ENCODE measurements at places on chromosomes 5 and 9.
A peak's percentile ranks its signal among the peaks of the same experiment; 100 is the strongest.

DNA sequence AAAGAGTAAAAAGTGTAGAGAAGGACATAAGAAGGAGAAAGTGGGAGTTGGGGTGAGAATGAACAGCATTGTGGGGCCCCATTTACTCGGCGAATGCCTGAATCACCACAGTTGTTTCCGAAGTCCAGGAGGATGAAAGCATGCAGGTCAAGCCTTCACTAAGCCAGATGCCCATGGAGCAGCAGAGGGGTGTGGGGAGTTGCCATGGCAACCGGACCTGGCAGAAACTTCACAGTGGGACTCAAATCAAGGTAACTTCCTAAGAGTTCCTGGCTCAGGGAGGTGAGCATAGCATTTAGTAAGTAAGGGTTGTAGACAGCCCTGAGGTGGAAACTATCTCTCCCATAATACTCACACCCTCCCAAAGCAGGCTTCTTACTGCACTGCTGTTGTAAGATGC is 357.1 kb downstream of the TRIM32 start:
- no peak for DNase-seq

DNA sequence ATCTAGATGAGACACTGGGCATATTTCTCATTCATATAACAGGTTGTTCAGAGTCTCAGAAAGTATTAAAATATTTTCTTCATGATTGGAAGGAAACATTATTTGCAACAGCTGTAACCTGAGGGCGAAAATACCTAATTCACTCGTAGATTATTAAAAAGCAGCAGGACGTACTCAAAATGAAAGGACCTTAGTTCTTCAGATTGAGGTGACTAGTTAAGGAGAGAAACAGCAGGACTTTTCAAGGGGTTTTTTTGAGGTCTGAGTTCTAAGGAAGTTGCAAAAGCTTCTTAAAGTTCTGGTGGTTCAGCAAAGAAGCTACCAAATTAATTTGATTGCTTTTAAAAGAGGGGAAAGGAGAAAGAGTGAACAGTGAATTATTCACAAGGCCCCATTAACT is 174.9 kb downstream of the TMEM161B start:
- DNase-seq = no peak

DNA sequence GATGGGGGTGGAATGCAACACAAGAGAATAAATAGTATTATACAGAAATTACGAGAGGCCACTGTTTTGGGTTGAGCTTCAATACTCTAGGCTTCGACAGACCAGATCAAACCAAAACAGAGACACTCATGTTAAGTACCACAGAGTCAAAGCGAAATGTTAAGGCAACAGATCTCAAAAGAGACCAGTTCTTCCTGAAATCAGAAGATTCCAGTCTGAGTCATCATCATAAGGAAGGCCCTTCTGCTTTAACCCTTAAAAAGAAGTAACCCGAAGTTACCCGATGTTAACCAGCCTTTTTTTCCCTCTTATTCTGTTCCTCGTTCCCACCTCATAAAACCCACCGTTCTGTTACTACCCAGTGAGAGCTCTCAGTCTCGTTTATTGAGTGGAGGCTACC is 75.9 kb downstream of the SFXN1 start:
- DNase-seq = no peak

DNA sequence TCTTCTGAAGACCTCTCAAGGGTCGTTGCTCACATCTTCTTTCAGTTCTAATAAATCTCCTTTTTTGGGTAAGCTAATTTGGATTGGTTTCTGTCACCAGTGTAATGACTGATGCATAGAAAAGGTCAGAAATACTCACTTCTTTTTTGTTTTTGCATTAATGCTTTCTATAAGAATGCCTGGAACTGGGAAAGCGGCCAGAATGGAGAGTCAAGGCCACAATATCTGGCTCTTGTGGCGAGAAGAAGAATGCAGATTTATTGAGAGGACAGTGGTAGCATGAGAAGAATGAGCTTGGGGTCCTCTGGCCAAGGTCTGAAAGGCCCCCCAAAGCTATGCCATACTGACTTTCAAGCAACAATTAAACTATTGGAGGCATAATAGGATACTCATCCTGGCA is 88.0 kb upstream of the SLC12A2 start:
- no peak for DNase-seq

DNA sequence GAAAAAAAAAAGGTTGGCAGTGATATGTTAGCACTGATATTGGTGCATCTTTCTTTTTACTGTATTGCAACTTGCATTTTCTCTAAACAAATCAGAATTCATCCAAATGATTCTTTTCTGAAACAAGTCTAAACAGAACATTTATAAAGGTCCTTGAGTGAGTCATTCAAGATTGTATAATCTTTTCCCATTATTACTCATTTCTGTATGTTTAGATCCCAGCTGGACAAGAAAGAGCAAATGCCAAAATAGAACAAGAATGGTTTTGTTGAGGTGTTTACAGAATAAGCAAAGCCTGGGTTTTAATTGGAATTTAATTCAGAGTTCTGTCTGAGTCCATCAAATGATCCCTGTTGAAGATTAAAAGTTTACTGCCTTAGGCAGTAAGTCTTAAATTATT is 112.3 kb downstream of the VCAN start:
- no peak for DNase-seq

DNA sequence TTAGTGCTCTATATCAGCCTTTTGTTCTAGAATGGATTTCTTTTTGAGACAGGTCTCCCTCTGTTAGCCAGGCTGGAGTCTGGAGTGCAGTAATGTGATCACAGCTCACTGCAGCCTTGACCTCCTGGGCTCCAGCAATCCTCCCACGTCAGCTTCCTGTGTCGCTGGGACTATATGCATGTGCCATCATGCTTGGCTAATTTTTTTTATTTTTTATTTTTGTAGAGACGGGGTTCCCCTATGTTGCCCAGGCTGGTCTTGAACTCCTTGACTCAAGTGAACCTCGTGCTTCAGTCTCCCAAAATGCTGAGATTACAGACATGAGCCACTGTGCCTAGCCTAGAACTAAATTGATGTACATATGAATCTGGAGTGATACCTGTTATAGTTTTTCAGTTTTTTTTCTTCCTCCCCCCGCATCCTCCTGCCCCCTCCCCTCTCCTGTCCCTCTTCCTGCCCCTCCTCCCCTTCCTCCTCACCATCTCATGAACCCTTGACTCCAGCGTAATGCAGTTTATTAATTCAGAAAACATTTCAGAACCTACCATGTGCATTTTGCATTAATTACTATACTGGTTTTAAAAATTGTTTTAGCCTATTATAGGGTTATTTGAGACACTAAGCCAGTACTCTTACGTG is 37.4 kb upstream of the TNFAIP8 start:
- DNase-seq = peak; percentile 73

DNA sequence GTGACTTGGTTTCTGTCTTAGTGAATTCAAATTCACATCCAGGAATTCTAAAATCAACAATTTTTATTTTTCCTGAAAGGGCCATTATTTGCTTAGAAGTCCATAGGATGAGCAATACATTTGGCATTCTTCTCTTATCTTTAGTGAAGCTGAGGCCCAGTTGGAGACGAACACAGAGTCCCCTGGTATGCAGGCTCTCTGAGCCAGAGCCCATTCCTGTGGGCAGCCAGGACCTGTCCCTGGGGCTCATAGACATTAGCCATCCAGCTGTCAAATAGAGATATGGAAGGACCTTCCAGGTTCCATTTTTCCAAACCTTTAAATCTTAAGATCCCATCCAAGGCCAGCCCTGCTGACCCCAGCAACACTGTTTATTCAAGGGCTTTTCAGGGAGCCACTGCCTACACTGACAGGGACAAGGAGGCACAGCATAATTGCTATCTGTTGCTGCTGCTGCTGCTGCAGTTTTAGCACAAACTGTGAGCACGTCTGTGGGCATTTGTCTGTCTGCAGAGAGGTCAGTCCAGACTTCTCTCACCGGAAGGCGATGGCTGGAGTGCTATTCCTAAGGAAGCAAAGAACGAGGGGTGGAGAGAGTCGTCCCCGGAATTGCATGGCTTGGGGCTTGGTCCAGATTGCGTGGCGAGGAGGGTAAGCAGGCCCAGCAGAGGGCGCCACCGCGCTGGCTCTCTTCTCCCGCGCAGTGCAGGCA is 639.0 kb downstream of the CCDC171 start:
- DNase-seq = peak; percentile 29

GRCh38 chr5:350355-350754 is 28.8 kb downstream of the AHRR start:
- DNase-seq = no peak

- DNase-seq = no peak
Observed at GRCh38 chr5:103919506-103919905, 356.9 kb upstream of the NUDT12 start.

DNA sequence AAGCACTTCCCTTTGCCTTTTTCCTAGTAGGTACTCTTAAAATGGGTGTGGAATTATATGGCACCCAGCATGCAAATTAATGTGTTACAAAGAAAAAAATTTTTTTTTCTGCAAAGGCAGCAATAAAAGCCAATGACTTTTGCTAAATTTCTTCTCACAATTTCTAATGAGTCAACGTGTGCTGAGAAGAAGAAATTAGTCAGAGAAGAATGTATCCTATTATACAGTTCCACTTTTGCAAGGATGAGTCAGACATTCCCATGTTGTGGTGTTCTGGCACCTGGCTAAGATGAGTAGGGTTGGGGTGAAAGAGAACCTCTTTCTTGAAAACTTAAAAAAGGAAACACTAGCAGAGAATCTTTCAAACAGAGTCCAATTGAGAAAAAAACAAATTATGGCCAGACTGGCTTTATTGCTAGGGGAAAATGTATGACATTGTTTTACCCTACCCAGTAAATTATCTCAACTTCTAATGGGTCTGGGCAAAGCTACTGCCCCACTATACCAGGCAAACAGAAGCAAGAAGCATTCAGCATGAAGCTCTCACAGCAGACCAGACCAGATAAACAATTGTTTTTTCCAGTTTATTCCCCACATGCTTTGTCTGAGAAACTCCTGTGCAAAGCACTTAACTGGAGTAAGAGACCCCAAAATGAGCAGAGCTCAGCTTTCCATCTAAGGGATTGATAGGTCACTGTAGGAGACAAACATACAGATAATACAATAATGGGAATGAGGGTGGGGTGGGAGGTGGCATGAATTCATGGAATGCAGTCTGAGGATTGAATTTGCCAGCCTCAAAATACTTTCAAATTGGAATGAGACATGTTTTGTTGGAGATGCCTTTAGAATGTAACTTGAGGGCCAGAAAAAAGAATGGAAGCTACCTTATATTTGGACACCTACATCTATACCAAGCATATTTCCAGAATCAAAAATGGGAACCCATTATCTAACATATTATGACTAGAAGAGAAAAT is 220.8 kb upstream of the RFX3 start:
- no peak for DNase-seq

DNA sequence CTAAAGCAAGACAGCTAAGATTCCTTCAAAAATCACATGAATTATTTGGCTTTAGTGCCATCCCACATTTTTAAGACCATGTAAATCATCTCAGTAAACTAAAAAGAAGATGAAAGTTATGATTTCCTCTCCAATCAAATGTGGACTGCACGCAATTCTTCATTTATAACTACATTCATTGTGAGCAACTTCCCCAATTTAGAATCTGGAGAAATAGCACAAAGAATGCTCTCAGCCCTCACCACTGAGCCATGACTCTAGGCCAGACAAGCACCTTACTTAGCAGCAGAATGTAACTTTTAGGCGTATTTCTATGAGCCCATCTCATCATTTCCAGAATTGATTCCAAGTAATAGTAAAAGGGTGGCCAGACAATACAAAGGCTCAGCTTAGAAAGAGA is 616.6 kb downstream of the TLE1 start:
- DNase-seq = no peak

DNA sequence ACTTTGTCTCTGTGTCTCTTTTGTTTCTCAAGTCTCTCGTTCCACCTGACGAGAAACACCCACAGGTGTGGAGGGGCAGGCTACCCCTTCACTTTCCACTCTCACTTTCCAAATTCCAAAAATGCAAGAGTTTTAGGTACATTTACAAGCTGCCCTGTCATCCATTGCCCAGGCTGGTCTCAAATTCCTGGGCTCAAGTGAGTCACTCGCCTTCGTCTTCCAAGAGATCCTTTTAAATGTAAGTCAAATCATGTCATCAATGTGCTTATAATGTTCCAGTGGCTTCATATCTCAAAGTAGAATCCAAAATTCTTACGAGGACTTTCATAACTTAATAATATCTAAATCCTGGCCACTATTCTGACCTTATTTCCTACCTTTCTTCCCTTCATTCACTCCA is 20.4 kb upstream of the UGCG start:
- no peak for DNase-seq

DNA sequence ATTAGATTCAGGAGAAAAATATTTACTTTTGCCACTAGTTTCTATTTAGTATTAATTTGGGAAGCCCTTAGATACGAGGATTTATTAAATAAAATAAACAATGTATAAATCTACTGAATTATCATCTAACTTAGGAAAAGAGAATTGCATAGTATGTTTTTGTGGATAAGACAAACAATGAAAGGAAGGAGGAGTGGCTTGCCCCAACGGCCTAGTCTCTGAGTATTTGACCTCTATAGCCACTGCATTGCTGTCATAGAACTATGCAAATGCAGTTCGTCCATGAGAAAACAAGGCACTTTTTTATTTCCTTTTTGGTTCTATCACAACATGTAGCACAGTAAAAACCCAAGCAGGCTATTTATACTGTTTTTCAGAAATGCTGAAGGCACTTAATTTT is 321.2 kb upstream of the CCNH start:
- no peak for DNase-seq

GRCh38 chr5:96087939-96088338 is 126.3 kb upstream of the ELL2 start:
- DNase-seq = no peak

DNA sequence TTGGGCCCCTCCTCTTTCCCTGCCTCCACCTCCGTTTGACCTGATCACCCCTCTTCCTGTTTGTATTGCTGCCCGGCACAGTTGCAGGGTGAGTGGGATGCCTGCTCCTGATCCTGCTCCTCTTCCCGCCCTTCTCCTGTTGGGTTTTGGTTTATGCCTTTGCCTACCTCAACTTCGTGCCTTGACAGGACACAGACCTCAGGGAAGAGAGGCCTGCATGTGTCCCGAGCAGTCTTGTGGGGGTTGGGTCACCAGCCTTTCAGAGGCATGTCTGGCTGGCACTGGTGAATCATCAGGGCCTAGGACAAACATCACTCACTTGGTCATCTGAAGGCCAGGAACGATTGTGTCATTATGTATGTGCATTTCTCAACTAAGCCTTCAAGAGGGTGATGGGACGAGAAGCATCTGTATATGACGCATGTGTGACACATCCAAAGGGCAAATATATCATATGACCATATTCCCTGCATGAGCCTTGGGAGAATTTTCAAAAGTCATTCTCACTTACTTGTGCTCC is 56.9 kb downstream of the NPR3 start:
- DNase-seq = no peak

DNA sequence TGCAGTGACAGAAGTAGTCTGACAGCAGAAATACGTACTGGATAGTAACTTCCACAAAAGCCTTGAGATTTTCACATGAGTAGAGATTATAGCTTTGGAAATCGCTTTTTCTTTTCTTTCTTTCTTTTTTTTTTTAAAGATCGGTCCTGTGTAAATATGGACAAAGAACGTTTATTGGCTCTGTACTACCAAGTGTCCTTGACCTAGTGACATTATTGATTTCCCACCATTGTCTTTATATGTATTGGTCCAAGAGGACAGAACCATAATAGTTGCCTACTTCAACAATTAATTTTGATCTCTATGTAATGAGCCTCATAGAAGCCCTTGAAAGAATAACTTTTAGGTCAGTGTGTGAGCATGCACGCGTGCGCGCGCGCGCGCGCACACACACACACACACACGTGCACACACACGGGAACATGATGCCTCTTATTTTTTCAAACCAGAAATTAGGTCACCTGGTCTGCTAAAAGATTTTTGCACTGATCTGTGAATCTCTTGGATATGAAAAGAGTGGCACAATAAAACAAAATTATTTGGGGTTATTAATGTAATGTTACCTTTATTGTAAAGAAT is 516.8 kb downstream of the PSAT1 start:
- DNase-seq = no peak
